ENCODE measurements at places on chromosomes 1 and 21.

- DNase-seq = no peak
Measured at GRCh38 chr1:57741521-57741920, 317.7 kb upstream of the DAB1 start.

GRCh38 chr1:245166471-245166885 is 11.7 kb downstream of the KIF26B start:
- no peak for DNase-seq

DNA sequence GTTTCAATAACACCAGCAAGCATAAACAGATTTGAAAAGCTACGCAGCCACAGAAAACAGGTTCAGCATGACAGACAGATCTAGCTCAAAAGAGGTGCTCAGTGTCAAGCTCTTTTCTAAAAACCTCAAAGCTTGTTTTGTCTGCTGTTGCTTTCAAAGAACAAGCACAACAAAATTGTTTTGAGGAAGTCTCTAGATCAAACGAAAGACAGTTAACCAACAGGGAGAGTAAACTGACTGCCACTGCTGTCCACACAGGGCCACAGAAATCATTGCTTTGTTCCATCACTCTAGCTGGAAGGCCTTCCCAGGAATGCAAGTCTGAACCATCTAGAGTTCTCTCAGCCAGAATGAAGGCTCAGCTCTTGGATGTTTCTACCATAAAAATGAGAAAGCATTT is 12.8 kb downstream of the APP start:
- no peak for DNase-seq

DNA sequence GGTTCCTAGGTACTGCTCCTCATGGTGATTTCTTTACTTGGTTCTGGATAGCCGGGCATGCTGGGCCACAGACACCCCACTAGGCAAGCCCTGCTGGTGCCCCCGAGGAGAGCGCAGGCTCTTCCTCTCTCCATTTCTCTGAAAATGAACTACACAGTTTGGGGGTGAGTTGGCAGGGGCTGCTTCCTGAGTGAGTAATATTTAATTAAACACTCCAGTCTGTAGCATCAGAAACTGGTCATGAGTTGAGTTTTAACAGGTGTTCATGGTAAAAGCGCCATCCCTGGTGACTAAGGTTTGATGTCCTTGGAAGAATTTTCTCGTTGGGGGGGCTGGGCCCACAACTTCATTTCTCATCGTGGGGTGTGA is 1.7 kb downstream of the SPSB1 start:
- DNase-seq = peak; percentile 23

GRCh38 chr1:223312273-223312672 is 51.7 kb downstream of the SUSD4 start:
- DNase-seq = peak; percentile 30

GRCh38 chr1:1020415-1021009 is 592 bp downstream of the AGRN start:
- DNase-seq = no peak

DNA sequence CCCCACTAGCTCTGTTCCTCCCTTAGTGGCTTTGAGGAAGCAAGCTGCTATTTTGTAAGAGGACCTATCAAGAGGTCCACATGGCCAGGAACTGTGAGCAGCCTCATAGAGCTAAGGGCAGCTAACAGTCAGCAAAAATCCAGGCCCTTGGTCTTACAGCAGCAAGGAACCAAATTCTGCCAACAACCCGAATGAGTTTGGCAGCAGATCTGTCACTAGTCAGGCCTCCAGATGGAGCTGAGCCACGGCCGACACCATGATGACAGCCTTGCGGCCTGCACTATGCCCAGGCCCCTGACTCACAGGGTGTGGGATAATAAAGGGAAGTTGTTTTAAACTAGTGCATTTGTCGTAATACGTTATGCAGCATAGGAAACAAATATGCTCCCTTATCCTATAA is 28.0 kb upstream of the H3-3A start:
- DNase-seq = no peak

DNA sequence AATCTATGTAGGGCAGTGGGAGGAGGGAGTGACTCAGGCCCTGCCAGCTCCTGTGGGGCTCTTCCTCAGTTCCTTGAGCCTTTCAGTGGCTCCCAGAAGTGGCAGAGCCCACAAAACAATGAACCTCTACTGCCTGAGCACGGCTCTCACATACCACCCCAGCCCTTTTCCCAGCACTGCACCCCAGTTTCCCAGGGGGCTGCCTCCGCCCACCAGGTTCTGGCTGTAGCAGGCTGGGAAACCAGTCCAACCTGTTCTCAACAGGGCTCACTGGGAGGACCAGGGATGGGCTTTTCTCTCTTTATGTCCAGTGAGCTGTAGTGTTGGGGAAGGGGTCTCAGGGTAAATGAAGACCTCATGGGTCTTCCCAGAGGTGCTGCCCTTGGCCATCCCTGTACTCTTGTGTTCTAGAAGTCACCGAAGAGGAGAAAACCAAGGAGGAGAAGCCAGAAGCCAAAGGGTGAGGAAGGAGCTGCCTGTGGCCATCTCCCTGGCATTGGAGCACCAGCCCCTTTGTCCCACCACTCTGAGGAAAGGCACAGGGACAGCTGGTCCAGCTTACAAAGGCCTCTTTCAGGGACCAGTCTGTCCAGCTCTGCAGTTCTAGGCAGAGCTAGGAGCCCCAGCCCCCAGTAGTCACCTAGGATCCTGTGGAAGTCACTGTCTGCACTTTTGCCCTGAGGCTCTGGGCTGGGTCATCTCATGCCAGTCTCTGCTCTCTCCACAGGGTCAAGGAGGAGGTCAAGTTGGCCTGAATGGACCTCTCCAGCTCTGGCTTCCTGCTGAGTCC is 3.5 kb downstream of the MARCKSL1 start:
- DNase-seq = no peak
